H9 (cell line): ENCODE measurements at places on chromosomes 6 and 20. TPM values are rescaled to one million over a fixed set of nuclear protein-coding genes. Genes with fewer than 3 reads are reported as not detected.
A peak's percentile ranks its signal among the peaks of the same experiment; 100 is the strongest.

- no peak for DNase-seq
- H3K4me3 ChIP-seq: no peak overlapping the region
- H3K4me1 ChIP-seq: no peaks in the 10 kb centered on the region
- no peak overlapping the region for H3K27ac ChIP-seq
- no peaks in the 10 kb centered on the region for H3K27me3 ChIP-seq
- H3K36me3 ChIP-seq: peaks cover 38% of the 10 kb centered on the region
Measured at GRCh38 chr20:35253010-35253409, 24.9 kb downstream of the MMP24OS start.

DNA sequence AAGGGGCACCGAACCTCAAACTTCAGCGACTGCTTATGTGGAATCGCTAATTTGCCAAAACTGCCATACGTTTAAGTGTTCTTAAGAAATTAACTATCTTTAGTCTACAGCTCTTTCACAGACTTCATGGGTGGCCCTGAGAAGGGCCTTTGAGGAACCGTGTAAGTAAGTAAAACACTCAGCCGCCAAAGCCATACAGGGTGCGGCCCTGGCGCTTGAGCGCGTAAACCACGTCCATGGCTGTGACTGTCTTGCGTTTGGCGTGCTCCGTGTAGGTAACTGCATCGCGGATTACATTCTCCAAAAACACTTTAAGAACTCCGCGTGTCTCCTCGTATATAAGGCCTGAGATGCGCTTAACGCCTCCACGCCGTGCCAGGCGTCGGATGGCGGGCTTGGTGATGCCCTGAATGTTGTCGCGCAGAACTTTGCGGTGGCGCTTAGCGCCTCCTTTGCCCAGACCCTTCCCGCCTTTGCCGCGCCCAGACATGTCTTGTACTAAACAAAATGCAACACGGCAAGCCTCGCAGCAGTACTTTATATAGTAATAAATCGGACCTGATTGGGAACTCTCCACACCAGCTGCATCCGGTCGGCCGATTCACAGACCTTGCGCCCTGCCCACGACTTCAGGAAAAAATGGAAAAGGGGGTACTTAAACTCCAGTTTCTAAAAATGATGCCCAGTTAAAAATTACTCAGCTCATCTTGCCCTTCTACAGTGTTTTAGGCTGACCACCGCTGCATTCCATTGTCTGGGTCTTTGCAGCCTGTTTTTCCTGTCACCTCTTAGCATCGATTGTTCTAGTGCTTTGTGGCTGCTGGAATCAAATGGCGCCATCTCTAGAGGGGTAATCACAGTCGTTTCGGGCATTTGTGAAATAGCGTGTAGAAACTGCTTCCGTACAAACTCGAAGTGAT, 38.9 kb downstream of the OR2B2 start:
- H3K27me3 ChIP-seq: no peaks in the 10 kb centered on the region
- H3K27ac ChIP-seq: peak overlapping the region; percentile 95
- peak; percentile 68 for DNase-seq
- peak overlapping the region; percentile 79 for H3K4me3 ChIP-seq

Gene CST3
- total RNA-seq: 77.2 and 81.9 TPM in 2 replicates

DNA sequence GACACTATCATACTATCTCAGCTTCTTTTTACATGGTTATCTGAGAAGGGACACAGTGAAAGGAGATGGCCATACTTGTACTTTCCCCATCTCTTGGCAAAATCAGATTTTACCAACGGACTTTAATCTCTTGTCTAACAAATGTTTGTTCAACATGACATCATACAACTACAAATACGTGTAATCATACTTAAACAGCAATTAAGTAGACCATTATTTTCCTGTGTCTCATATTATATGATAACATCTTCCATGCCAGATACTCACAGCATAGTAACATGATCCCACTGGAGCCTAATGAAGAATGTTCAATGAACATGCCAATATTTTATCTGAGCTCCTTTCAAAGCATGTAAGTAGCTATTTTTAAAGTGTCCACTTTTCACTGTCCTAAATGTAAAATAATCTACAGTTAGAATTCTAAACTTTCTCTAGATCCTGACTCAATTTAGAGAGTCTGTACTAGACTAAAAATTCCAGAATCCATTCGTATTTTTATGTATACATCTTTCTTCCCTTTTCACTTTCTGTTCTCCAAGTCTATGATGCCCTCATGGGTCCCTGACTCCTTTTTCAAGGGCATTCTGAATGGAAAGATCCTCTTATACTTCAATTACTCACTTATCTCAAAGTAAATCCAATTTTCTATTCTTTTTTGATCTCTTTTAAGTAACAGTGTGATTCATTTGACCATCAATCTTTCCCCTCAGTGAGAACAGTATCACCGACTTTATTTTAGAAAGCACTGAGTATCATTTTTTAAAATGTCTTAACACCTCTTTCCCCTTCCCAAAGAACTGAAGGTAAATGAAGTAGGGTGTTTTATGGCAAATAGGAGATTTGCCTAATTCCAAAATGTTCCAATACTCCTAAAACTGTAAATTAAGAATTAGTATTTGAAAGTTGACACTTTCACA, 133.5 kb downstream of the CDK19 start:
- no peak overlapping the region for H3K4me3 ChIP-seq
- no peak overlapping the region for H3K27ac ChIP-seq
- H3K36me3 ChIP-seq: no peaks in the 10 kb centered on the region
- H3K27me3 ChIP-seq: no peaks in the 10 kb centered on the region
- H3K4me1 ChIP-seq: no peaks in the 10 kb centered on the region
- no peak for DNase-seq

Gene RSPO3
- not detected in 2 replicates for total RNA-seq

GRCh38 chr6:68443704-68444103, 191.4 kb upstream of the ADGRB3 start:
- DNase-seq: no peak
- peaks cover 2% of the 10 kb centered on the region; the same call in 1 of the 2 replicates for H3K4me1 ChIP-seq
- H3K27me3 ChIP-seq: no peaks in the 10 kb centered on the region
- no peak overlapping the region for H3K27ac ChIP-seq

DNA sequence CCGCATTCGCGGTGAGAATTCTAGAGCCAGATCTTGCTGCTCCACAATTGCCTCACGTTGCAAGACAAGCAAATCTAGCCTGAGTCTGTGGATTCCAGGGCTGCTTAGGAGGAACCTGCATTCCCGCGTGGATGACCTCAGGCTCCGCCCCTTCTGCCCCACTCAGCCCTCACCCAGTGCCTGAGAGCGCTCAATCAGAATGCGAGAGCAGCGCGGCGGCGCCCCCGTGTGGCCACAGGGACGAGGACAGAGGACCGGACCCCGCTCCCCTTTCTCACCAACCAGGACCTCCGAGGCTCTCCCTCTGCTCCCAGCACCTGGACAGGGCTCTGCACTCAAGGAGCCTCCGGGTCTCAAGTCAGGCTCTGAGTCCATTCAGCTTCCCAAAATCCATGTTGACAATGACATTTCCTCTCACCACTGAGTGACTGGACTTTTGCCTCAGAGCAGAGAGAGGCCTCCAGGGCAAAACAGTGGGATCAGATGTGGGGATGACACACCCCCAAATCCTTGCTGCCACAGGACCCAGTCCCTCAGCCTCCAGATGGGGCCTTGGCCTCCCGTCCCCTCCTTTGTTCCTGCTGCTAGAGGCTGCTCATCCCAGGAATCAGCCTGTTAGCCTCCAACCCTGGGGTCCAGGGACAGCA, 52.0 kb downstream of the RPP21 start:
- H3K27me3 ChIP-seq: no peaks in the 10 kb centered on the region
- no peak overlapping the region for H3K4me3 ChIP-seq
- DNase-seq: peak; percentile 92
- H3K36me3 ChIP-seq: no peaks in the 10 kb centered on the region

Gene HLA-DOB
- 0.20 TPM in 1 of 2 replicates, not detected in the other for total RNA-seq

- DNase-seq: no peak
- H3K4me3 ChIP-seq: no peak overlapping the region
- no peaks in the 10 kb centered on the region for H3K36me3 ChIP-seq
Measured at GRCh38 chr6:21559238-21559637, 34.3 kb upstream of the SOX4 start.

DNA sequence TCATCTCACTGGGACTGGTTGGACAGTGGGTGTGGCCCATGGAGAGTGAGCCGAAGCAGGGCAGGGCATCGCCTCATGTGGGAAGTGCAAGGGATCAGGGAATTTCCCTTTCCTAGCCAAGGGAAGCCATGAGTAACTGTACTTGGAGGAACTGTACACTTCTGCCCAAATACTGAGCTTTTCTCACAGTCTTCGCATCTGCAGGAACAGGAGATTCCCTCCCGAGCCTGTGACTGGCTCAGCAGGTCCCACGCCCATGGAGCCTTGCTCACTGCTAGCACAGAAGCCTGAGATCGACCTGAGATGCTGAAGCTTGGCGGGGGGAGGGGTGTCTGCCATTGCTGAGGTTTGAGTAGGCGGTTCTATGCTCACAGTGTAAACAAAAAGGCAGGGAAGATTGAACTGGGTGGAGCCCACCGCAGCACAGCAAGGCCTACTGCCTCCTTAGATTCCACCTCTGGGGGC, 10.4 kb upstream of the CALHM5 start:
- no peak overlapping the region for H3K4me3 ChIP-seq
- no peaks in the 10 kb centered on the region for H3K27me3 ChIP-seq
- H3K27ac ChIP-seq: no peak overlapping the region
- peak; percentile 39 for DNase-seq
- no peaks in the 10 kb centered on the region for H3K4me1 ChIP-seq

DNA sequence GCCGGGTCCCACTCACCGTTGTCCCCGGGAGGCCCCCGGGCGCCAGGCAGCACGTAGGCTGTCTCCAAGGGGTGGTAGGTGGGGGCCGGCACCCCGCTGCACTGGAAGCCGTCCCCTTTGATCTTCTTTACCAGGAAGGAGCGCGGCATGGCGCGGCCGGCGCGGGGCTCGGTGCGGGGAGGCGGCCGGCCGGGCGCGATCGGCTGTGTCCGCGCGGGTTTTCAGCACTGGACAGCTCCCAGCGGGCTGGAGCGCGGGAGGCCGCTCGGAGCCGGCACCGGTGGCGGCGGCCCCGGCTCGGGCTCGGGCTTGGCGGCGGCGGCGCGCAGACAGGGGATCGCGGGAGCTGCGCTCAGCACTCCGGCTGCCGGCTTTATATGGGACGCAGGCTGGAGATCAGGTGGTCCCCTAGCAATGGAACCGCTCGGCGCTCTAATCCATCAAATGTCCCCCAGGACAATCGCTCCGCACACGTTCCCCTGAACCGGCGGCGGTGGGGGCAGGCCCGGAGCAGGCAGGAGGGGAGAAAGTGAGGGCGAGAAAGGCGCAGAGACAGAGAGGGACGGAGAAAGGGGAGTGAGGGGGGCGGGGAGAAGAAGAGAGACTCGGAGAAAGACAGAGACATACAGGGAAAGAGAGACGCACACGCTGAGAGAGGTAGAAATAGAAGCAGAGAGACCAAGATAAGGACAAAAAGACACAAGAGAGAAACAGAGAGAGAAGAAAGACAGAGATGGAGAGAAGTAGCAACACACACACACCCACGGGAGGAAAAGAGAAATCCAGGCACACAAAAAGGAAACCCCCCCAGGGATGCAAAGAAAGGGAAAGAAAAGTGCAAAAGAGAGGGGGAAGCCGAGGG, at the start of gene SCRT2:
TSS of gene SCRT2 (minus strand) at position 350 of the 862 bp plus-strand sequence. CDS start at position 149, 201 bp downstream.
- H3K4me1 ChIP-seq: no peaks in the 10 kb centered on the region
- no peaks in the 10 kb centered on the region for H3K36me3 ChIP-seq
- peaks cover 5% of the 10 kb centered on the region for H3K27me3 ChIP-seq
- H3K4me3 ChIP-seq: peak within 1 kb of the TSS; percentile 64

DNA sequence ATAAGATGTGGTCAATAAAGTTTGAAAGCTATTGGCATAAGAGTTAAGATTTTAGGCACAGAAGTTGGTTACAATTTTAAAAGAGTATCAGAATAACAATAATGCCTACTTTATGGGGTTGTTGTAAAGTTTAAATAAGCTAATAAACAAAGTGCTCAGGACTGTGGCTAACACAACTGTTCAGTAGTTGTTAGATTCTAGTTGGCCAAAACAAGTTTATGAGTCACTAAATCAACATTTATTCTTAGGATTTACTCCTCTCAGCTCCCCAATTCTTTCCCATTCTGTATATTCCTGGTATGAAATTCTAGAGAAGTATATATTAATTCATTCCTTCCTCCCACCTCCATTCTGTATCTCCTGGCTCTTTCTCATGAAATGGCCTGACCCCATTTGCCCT, 14.5 kb downstream of the RMND1 start:
- no peak overlapping the region for H3K27ac ChIP-seq
- no peaks in the 10 kb centered on the region for H3K4me1 ChIP-seq
- H3K4me3 ChIP-seq: no peak overlapping the region
- no peak for DNase-seq

Gene HUS1B
- 0.96 and 1.2 TPM in 2 replicates for total RNA-seq

GRCh38 chr6:136486357-136486756, 63.9 kb downstream of the MAP7 start:
- no peaks in the 10 kb centered on the region for H3K27me3 ChIP-seq
- H3K36me3 ChIP-seq: peaks cover 8% of the 10 kb centered on the region; the same call in 1 of the 2 replicates
- no peak for DNase-seq
- no peak overlapping the region for H3K27ac ChIP-seq
- H3K4me3 ChIP-seq: no peak overlapping the region
- H3K4me1 ChIP-seq: no peaks in the 10 kb centered on the region; the same call in 1 of the 2 replicates

DNA sequence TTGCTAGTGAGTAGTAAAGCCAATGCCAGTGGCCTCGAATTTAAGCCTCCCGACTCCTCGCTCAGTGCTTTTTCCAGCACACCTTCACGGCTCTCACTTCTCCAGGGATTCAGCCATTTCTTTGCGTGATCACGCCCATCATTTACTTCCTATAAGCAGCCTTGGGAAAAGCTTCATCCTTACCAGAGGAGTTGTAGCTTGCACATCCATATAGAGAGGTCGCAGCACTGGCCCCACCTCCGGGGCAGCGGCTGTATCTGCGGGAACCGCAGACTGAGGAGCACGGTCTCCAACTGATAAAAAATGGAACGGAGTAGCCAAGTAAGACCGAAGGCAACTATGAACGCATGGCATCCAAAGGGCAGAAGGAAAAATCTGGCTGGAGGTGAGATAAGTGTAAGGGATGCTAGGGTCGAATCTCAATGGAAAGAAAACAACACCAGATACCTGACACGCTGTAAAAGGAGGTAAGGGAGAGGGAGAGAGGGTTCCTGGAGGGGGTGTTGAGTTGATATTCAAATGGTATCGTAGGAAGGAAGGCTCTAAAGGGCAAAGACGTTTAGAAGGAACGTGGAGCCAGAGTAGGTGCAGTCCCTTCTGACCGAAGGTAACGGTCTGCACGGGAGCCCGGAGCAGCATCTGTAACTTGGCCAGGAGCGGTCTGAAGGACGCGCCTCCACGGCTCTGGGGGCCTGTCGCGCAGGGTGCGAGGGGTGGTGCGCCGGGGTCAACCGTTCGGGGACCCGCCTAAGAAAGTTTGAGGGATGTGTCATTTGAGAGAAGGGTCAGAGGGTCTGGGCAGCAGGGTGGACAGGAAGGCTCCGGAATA, 640 bp downstream of the NFS1 start:
- H3K4me1 ChIP-seq: no peaks in the 10 kb centered on the region
- no peaks in the 10 kb centered on the region for H3K27me3 ChIP-seq
- no peak overlapping the region for H3K27ac ChIP-seq
- DNase-seq: no peak
- H3K36me3 ChIP-seq: peaks cover 21% of the 10 kb centered on the region

DNA sequence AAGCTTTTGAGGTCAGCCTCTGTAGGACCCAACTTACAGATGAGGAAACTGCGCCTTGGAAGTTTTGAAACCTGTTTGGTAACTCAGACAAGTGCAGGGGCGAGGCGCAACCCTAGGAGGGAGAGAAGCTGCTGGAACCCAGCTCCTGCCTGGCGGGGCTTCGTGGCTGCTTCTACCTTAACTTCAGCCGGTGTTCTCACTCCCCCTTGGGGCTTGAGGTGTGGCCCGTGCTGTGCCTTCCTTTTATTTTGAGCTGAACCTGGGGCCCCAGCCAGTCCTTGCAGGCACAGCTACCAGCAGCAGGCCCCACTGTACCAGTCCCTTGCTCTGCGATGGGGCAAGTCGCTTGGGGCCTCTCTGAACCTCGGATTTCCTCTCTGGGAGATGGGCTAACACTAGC, 12.0 kb downstream of the RBM38 start:
- no peaks in the 10 kb centered on the region for H3K4me1 ChIP-seq
- peaks cover 22% of the 10 kb centered on the region for H3K36me3 ChIP-seq
- no peak overlapping the region for H3K4me3 ChIP-seq

Gene ADGRF5
- not detected in 2 replicates for total RNA-seq

Gene CFAP61
- total RNA-seq: 0.44 TPM in 1 of 2 replicates, not detected in the other
